Cortex of kidney (tissue), 1 donor: ENCODE measurements at places on chromosomes 1 and 21.

GRCh38 chr1:225500624-225501192, 72.9 kb upstream of the LBR start:
- no peak for DNase-seq

GRCh38 chr21:16455978-16456377, 726.2 kb downstream of the USP25 start:
- no peak for DNase-seq

GRCh38 chr1:188365874-188366273, 1537.1 kb downstream of the PLA2G4A start:
- DNase-seq = no peak

- DNase-seq = no peak
These were observed 402.7 kb upstream of the BRINP3 start for GRCh38 chr1:190880352-190880751.

DNA sequence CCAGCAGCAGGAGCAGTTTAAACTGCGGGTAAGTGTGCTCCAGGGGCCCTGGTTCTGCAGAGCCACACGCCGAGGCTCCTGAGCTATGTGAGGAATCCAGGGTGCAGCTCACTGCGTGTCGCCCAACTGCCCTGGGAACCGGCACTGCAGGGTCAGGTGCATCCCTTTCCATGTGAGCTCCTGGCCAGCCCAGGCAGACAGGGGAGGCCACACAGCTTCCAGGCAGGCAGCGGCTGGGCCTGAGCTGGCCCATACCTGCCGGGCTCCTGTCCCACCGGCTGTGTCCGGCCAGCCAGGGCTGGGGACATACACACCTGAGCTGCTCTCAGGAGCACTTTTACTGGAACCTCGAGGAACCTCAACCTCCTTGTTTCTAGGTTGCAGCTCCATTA, 18.6 kb upstream of the COL18A1 start:
- no peak for DNase-seq

DNA sequence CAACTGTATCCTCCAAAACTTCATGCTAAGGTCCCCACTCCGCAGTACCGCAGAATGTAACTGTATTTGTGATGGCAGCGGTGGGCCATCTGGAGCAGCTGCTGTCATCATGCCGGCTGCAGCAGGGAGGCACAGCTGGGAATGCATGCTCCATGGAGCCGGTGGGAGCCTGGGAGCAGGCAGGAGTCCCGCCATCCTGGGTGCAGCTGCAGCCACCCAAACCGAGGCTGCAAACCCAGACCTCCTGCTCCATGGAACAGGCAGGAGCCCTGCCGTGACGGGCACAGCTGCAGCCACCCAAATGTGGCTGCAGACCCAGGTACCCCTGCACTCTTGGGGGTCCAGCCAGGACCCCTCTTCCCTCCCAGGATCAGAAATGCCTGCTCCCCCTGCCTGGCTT, 80.3 kb downstream of the SCMH1 start:
- DNase-seq = no peak

GRCh38 chr1:22282364-22282995, 139.6 kb upstream of the WNT4 start:
- DNase-seq = no peak

- DNase-seq = no peak
These were observed 5.2 kb downstream of the CAPN9 start for GRCh38 chr1:230752407-230752806.

DNA sequence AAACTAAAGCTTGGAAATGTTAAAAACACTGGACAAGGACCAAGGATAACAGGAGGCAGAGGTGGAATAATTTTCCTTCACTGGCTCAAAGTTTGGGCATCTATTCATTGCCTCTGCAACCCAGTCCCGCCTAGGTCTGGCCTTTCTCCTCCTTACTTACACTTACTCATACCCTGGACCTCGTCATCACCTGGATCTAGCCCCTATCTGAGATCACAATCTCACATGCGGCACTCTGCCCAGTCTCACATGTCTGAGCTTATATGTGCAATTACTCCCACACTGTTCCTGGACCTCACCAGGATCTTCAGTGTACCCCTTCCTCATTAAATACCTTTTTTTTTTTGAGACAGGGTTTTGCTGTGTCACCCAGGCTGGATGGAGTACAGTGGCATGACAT, 37.6 kb downstream of the NVL start:
- DNase-seq = no peak

DNA sequence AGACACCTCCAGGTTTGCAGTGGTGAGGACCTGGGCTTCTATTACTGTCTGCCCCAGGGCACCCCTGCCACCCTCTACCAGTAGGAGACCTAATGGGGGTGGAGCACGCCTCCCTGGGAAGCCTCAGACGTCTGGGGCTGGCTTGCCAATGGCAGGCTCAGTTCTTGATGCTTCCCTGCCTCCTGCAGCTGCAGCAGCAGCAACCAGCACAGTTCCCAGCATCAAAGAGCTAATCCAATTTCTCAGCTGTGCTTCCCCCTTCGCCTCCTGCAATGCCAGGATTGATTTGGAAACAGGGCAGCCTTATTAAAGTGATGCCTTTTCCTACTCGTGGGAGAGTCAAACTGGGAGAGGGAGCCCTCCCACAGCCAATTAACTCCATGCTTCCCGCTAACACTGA, 8.2 kb downstream of the SYT2 start:
- no peak for DNase-seq

DNA sequence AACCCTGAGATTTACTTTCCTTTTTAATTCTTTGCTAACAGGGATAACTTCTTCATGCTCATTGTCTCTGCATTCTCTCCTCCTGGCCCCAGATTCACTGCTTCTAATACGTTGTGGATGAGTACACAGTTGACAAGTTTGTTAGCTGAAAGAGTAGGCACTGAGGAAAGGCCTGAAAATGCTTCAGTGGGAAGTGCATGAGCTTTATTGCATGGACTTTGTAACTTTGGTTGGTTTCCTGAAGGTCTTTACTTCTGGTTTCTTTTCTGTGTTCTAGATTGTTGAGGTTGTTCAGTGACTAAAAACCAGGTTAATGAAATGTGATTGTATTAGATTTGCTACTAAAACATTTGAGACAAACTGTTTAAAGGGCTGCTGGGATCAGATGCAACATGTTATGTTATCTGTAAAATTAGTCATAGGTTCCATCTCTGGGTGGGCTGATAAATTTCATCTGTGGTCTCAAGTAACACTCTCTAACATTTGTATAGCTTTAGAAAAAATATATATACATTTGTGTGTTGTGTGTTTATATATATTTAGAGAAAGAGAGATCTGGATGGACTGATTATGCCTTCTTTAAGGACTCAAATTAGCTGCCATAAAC, 19.1 kb downstream of the LRIG2 start:
- no peak for DNase-seq

- no peak for DNase-seq
These were observed 162.4 kb downstream of the ZSCAN20 start for GRCh38 chr1:33634806-33635205.

DNA sequence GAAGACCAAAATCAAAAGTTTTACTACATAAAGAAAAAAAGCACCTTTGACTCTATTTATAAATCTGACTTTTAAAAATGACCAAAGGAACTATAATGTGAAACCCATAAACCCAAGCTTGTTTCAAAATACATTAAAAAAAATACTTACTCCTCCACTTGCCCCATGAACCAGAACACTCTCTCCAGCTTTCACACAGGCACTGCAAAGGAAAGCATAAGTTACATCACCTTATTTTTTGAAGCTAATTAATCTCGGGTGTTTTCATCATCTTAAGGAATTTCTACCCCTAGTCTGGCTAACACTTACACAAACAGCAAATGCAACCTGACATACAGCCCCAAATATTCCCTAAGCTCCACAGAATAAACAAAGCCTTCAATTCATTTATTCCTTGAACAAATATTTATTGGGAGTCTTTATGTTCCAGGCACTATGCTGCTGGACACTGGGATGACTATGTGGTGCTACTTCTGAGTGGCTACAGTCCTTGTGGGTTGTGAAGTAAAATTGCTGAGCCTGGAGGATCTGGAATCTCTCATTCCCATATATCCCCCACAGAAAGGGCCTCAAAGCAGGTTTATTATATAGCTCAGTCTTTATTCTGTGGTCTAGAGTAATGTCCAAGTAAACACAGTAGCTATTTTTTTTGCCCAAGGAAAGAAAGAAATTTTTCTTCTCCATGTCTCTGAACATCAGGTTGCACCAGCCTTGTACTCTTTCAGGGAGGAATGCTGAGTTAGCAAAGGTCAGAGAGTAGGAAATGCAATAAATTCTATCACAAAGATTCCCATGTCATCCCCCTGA, 18.2 kb downstream of the CRYZ start:
- no peak for DNase-seq

DNA sequence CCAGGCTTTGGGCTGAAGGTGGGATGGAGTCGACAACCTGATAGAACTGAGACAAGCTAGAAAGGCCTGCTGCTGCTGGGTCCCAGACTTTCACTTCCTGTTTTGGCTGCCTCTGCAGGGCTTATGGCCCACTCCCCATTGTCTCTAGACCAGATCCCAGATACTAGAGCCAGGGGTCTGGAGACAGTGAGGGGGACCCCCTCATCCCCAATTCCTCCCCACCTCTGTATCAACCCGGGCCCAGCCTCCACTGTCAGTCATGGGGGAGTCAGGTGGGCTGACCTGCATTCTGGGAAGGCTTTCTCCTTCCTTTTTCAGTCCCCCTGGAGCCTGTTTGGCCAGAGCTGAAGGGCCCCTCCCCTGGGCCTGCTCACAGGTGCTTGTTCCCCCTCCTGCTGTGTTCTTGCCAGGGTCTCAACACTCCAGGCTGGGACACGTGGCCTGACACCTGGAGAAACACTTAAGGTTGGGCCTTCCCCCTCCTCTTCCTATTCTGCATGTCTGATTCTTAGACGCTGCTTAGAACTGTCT, 18.0 kb upstream of the ETV3L start:
- no peak for DNase-seq

DNA sequence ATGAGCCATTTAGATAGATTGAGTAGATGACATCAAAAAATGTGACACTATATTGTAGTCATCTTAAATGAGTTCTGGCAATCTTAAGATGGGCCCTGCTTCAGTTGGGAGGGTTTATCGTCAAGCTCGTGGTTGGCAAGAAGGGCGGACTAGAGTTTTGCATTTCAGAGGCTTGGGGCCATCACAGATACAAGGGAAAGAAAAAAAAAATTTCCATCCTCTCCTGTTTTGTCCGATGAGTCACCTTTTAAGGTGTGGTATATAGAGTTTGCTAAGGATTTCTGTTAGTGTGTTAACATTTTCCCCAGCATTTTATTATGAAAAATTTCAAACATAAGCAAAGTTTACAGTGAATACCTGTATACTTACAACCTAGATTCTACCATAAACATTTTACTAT, 31.8 kb upstream of the KCNQ4 start:
- DNase-seq = no peak

GRCh38 chr1:222242492-222242891, 305.4 kb downstream of the HHIPL2 start:
- no peak for DNase-seq

DNA sequence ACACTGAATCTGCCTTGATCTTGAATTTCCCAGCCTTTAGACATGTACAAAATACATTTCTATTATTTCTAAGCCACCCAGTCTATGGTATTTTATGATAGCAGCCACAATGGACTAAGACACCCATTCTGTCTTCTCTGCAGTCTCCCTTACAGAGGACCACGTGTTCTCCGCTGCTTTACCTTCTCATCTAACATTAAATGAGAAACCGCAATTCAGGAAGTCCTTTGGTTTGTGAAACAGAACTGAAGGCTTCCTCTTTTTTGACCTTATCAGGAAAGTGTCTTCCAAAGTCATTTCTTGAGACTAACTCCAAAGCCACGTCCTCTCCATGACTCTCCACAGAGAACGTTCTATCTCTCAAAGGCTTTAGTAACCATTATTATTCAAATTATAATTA, 560.1 kb downstream of the OMA1 start:
- no peak for DNase-seq

DNA sequence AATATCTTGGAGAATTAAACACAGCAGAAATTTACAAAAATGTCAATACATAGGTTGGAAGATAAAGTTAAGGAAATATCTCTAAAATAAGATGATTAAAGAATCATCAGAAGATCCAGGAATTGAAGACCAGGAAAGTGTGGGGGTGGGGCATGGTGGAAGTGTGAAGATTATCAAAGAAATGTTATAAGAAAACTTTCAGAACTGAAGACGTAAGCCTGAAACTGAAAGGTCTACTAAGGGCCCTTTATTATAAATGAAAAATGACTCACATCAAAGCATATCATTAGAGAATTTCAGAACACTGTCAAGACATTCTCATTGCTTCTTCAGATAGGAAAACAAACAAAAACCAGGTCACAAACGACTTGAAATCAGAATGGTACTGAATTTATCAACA, 92.4 kb upstream of the DPT start:
- no peak for DNase-seq

GRCh38 chr1:18941221-18942141, 15.0 kb downstream of the IFFO2 start:
- DNase-seq = no peak

GRCh38 chr1:207579436-207579799, 65.5 kb upstream of the CR1L start:
- no peak for DNase-seq

DNA sequence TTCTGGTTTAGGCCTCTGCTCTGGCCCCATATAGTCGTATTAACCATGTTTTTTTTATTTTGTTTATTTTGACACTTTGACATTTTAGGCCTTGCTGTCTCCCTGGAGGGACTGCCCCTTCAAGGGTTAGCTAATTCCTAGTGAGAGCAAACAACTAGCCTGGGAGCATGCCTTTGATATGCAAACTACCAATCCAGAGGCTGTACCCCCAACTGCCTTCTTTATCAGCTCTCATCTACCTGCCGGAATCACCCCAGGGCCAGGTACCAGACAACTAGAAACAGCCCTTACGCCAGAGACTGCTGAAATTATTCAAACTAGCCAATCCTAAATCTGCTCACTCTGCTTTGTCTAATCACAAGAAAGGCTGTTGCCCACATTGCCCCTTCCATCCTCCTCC, 13.0 kb upstream of the ST6GALNAC5 start:
- DNase-seq = no peak

DNA sequence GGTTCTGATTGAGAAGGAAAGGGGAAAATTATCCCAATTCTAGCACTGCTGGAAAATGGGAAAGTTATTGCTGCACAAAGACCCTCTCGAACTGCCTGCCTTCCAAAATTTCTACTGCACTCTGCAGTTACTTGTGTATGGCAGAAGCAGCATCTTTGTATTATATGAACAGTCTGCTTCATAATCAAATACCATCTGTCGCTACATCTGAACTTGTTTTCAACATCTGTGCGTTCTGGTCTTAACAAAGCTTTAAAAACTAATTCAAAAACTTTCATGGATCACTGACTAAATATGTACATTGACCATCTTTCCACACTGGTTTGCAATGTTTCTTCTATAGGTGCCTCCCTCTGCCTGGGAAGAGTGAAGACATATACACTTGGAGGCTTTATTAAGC, 79.2 kb downstream of the PROX1 start:
- DNase-seq = no peak
